Naive thymus-derived CD4-positive, alpha-beta T cell (primary cell): ENCODE measurements at places on chromosomes 4 and X. TPM values are rescaled to one million over a fixed set of nuclear protein-coding genes. Genes with fewer than 3 reads are reported as not detected.

Gene BMP15
- not detected for total RNA-seq

- H3K4me1 ChIP-seq, result no peaks in the 10 kb centered on the region
- H3K4me3 ChIP-seq, result no peak overlapping the region
- H3K27me3 ChIP-seq, result no peaks in the 10 kb centered on the region
- DNase-seq, result no peak
- H3K36me3 ChIP-seq, result no peaks in the 10 kb centered on the region
Observed at GRCh38 chr4:86718152-86718551, 124.0 kb downstream of the PTPN13 start.

DNA sequence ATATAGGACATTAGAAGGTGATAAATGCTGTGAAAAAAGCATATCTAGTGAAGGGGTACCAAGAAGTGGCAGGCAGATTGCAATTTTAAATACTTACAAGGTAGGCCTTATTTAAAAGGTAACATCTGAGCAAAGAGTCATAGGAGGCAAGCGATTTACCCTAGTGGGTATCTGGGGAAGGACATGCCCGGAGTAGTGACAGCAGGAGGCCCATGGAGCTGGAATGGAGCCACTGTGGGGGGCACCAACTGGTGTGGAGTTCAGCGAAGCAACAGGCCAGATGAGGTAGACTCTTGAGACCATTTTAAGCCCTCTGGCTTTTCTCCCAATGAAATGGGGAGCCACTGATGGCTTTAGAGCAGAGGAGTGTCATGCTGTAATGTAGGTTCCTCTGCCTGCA, 37.3 kb downstream of the SEC24D start:
- no peak for DNase-seq
- no peaks in the 10 kb centered on the region for H3K27me3 ChIP-seq
- H3K4me3 ChIP-seq, result no peak overlapping the region
- H3K36me3 ChIP-seq, result peaks cover 4% of the 10 kb centered on the region

GRCh38 chr4:32930700-32931099, 2210.5 kb downstream of the PCDH7 start:
- H3K4me1 ChIP-seq, result no peaks in the 10 kb centered on the region
- no peak for DNase-seq
- no peak overlapping the region for H3K4me3 ChIP-seq

DNA sequence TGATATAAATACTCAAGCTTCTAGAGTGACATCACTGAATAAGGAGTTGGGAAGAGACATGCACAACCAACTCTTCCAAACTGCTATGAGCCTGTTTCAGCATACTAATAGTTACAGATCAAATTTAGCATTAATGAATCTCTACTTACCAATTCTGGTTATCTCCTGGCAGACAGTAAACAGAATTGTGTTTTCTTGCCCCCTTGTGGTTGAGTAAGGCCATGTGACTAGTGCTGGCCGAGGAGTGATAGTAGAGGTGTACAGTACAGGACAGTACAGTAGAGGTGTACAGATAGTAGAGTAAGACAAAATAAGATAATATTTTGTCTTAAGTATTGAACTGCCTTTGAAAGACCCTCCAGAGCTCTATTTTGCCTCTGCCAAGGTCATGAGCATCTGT, 681.4 kb downstream of the GABRG1 start:
- H3K27ac ChIP-seq, result no peak overlapping the region
- H3K36me3 ChIP-seq, result no peaks in the 10 kb centered on the region
- H3K4me1 ChIP-seq, result no peaks in the 10 kb centered on the region
- H3K4me3 ChIP-seq, result no peak overlapping the region
- H3K27me3 ChIP-seq, result no peaks in the 10 kb centered on the region
- DNase-seq, result no peak

- H3K4me3 ChIP-seq, result no peak overlapping the region
- H3K4me1 ChIP-seq, result no peaks in the 10 kb centered on the region
- H3K36me3 ChIP-seq, result no peaks in the 10 kb centered on the region
- no peaks in the 10 kb centered on the region for H3K27me3 ChIP-seq
- no peak overlapping the region for H3K27ac ChIP-seq
Observed at GRCh38 chr4:125131891-125132680, 182.7 kb upstream of the FAT4 start.
